ENCODE measurements at places on chromosomes 6 and 20.

DNA sequence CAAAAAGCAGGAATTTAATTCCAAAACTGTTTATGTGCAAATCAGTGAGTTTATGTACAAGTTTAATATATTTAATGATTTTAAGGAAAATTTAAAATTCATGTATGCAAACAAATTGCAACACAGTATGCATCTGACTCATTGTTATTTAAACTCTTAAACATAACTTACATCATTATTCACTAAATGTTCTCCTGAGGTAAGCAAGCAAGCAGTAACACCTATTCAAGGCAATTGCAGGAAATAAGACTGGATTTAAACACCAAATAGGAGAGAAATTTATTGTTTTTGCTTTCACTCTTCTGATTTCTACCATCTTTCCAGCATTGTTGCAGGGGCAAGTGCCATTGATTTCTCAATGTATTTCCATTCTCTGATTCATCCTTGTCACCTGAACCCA lies 239.5 kb downstream of the TFAP2A start:
- no peak for DNase-seq

GRCh38 chr6:168171673-168172353 lies 92.8 kb upstream of the FRMD1 start:
- DNase-seq = no peak

- no peak for DNase-seq
Measured at GRCh38 chr20:62952373-62952967, at the start of gene SLC17A9. TSS of gene SLC17A9 (plus strand) at chr20:62952709. CDS start at chr20:62952831, 122 bp downstream.

DNA sequence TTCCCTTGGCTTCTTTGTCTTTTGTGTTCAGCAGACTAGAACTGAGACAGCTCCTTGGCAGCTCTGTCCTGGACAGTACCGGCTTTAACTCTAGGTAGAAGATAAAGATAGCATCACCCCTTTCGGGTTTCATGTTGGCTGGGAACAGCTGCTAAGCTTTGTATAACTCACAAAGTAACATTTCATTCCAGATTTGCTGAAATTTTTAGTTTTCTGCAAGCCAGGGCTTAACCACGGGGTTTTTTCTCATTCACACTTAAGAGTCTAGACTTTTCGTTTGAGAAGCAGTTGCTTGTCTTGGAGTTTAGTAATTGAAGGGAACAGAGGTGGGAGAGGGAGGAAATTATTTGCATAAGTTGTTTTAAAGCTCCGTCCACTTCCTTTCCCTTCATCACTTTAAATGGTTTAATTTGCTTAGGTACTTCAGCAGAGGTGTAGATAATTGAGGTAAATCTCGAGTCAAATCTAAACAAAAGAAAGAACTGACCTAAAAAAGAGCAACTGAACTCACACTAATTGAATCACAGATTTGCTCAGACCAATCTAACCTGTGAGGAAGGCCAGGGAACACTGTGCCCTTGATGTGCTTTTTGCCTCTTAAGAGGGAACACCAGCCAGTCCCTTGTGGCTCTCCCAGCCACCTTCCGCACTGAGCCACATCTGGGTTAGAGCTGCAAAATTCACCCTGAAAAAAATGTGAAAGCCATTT lies 48.3 kb downstream of the RREB1 start:
- DNase-seq = no peak

GRCh38 chr6:129485746-129486145 lies 224.2 kb downstream of the ARHGAP18 start:
- DNase-seq = no peak

- DNase-seq = no peak
Measured at GRCh38 chr6:142860498-142860897, 84.5 kb downstream of the HIVEP2 start.

GRCh38 chr6:90477366-90477765 lies 109.5 kb downstream of the MAP3K7 start:
- DNase-seq = no peak

DNA sequence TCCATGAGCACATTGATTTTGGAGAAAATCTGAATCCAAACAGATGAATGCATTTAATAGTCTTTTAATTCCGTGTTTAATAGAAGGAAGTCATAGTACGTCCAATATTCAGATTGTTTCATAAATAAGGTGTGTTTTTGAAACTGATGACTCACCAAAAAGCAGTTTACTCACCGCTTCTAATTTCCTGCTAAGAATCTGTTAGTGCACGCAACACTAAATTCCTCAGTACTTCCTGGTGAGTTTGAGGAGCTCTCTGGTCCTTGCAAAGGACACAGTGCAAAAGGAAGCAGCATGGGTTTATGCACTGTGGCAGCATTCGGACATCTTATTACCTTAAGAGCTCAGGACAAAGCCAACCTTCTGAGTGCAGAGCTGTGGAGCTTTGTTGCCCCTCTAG lies 2.3 kb upstream of the ADGRF1 start:
- no peak for DNase-seq

GRCh38 chr20:54668271-54669039 lies 193.1 kb downstream of the DOK5 start:
- no peak for DNase-seq

DNA sequence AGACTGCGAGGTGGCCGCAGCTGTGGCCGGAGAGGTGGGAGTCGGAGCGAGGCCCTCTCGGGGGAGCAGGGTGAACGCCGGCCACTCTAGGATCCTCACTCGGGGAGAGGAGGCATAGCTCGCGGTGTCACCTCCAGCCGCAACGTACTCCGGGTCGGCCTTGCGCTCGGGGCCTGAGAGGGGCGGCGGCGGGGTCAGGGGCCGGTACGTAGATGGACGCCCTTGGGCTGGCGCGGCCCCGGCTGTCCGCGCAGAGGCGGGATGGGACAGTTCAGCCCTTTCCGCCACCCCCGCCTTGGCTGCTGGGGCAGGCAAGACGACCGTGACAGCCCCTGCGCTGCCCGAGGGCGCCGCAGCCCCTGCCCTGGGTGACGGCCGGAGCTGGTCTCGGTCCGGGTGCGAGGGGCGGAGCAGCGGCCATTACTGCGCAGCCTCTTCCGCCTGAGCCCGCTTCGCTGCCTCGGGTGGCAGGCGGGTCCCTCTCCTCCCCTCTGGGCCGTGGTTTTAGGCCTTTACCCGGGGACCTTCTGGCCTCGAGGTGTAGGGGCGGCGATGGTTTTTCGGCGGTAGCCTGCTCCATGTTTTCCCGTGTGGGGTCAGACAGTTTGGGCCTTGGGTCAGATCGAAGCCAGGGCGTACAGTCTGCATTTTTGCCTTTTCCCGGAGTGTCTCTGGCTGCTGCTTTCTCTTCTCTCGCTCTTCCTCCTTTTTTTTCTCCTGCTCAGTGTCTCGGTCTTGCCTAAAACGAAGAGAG lies 405 bp downstream of the RNF146 start:
- peak; percentile 44 for DNase-seq

DNA sequence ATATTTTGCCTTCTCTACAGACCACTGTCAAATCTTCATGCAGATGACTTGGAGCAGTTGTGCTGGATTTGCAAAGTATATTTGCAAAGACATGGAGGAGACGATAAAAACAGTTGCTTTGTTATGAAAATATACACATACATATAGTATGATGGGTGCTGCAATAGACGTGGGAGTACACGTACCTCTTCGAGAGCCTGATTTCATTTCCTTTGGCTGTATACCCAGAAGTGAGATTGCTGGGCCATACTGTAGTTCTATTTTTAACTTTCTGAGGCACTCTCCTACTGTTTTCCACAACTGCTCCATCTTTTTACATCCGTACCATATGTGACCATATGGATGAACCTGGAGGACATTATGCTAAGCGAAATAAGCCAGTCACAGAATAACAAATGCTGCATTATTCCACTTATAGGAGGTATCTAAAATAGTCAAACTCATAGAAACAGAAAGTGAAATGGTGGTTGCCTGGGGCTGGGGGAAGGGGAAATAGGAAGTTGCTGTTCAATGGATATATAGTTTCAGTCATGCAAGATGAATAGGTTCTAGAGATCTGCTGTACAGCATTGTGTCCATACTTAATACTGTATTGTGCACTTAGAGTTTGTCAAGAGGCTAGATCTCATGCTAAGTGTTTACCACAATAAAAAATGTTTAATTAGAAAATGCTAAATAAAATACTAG lies 223.8 kb downstream of the HAO1 start:
- no peak for DNase-seq

DNA sequence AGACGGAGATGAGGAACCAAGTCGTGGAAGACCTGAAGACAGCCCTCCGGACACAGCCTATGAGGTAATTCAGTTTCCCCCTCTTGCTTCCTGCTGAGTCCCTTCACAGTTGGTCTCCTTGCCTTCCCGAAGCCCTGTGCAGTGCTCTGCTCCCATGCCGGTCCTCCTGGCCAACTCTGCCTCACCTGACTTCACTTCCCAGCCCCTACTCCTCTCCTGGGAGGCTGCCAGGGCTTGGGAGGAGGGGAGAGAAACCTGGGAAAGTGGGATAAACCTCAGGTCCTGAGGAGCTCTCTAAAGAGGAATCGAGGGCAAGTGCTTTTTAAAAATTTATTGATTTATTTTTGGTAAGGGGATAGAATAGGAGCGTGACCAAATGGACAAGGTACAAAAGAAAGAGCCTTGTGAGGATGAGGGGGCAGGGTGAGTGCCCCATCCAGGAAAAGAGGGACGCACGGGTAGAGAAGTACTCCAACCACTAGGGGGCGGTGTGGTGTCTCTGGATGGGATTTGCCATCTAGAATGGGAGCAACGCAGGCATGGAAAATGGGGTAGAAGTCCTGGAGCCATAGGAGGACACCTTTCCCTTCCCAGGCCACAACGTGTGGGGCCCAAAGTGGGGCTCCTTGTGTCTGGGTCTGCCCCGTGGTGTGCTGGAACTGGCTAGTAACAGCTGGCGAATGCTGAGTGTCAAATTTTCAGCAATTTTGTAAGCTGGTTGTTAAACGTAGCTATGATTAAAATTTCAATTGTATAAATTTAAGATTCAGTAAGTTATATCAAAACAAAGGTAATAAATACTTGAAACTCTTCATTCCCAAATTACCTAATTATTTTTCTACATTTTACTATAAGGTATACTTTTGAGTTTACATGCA lies 69.0 kb downstream of the MOCS1 start:
- DNase-seq = peak; percentile 54

DNA sequence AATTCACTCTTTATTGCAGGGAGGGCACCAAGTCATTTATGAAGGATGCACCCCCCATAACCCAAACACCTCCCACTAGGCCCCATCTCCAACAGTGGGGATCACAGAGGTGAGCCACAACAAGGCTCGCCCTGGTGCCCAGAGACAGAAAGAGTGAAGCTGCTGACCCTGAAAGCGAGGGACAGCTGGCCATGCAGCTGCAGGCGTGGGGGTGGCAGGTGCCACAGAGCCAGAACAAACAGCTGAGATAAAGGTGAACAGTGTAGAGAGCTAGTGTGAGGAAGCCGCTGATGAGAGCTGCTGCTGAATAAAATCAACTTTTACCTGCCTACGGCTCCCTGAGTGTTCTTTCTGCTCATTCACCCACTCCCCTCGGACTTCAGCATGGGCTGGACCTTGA lies 18.8 kb upstream of the RGS17 start:
- DNase-seq = no peak

DNA sequence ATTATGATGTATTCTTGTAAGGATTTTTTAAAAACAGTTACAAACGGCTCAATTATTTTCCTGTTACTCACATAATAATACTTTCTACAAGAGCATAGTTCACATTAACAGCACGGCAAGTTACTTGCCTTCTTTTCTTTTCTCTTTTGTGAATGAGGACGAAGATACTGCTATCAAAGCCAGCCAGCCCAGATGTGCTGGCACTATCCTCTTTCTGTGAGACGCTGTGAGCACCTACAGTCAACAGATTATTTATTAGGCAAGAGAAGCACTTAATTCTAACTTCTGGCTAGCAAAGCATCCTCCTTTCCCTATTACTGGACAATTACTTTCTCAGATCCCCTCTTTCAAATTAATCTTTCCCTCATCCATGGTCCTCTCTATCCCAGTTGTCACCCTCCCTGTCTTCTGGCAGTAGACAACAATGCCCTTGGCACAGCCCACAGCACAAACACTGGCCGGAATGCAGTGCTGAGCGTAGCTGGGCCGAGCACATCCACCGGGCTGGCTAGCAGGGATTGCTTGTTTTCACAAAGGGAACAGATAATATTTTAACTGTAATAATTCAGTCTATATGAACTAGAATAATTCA lies 262.1 kb downstream of the FOXC1 start:
- DNase-seq = no peak

GRCh38 chr6:5107341-5107740 lies 22.2 kb downstream of the PPP1R3G start:
- no peak for DNase-seq

- no peak for DNase-seq
Measured at GRCh38 chr6:77638129-77638830, 14.6 kb upstream of the MEI4 start.

Measured in activated CD4-positive, alpha-beta T cell treated with anti-CD3 and anti-CD28 coated beads, Interleukin-2, amount 50 U/mL, for 1 hour (primary cell).